ENCODE measurements at places on chromosomes 16 and 17. TPM values are rescaled to one million over a fixed set of nuclear protein-coding genes. Genes with fewer than 3 reads are reported as not detected.

DNA sequence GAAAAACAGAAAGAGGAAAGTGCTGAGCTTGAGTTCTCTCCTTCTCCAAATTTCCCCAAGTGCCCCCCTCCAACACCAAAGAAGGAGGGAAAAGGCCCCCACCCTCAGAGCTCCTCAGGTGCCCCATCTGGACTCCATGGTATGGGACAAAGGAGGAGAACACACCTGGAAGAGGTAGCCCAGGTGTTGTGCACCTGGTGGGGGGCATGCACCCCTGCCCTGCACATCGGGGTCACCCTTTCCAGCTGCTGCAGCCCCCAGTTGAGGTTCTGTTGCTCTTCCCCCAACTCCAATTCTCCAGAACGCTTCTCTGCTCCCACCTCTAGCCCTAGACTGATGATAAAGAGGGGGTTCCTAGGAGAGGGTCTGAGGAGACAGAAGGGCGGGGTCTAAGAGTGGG lies 3.0 kb upstream of the COL1A1 start:
- peaks cover 25% of the 10 kb centered on the region for H3K4me1 ChIP-seq
- H3K27ac ChIP-seq = no peak overlapping the region
- H3K27me3 ChIP-seq = no peaks in the 10 kb centered on the region
- H3K36me3 ChIP-seq = no peaks in the 10 kb centered on the region
- no peak overlapping the region for H3K4me3 ChIP-seq

- H3K27ac ChIP-seq = no peak overlapping the region
- H3K4me1 ChIP-seq = no peaks in the 10 kb centered on the region
- H3K36me3 ChIP-seq = no peaks in the 10 kb centered on the region
- peaks cover 3% of the 10 kb centered on the region for H3K27me3 ChIP-seq
Measured at GRCh38 chr16:26710450-26710849, 356.3 kb upstream of the C16orf82 start.

GRCh38 chr16:19607616-19608280 lies 52.2 kb downstream of the VPS35L start:
- no peaks in the 10 kb centered on the region for H3K27me3 ChIP-seq
- no peaks in the 10 kb centered on the region for H3K4me1 ChIP-seq
- no peaks in the 10 kb centered on the region for H3K36me3 ChIP-seq
- no peak overlapping the region for H3K4me3 ChIP-seq

DNA sequence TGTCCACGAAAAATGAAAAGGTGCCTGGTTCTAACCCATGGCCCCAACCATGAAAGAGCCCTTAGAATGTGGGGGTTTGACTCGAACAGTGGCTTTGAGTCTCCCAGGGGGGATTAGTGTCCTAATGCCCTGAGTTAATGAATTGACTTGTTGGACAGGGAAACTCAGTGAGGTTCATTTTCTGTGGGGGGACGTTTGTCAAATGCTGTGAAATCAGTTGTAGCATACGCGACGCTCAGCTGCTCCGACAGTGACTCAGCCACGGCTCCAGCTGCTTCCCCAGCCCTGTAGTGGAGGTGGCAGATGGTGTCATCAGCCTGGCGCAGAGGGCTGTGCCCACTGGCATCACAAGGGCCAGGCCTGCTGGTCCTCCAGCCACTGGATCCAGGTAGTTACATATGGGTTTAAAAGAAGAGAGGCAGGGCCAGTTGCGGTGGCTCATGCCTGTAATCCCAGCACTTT lies 3.9 kb upstream of the TMEM235 start:
- no peaks in the 10 kb centered on the region for H3K36me3 ChIP-seq
- H3K27me3 ChIP-seq = peaks cover 49% of the 10 kb centered on the region
- no peak for DNase-seq

Gene SPATA32
- 0.37 TPM for total RNA-seq

Gene THAP11
- total RNA-seq = 37.9 TPM

Gene CACNG5
- not detected for total RNA-seq

Gene KRT28
- total RNA-seq = not detected

Gene AARSD1
- total RNA-seq = 64.2 TPM

Gene ORMDL3
- 124 TPM for total RNA-seq
